GM12878 (cell line): ENCODE measurements at places on chromosomes 1 and 21.

DNA sequence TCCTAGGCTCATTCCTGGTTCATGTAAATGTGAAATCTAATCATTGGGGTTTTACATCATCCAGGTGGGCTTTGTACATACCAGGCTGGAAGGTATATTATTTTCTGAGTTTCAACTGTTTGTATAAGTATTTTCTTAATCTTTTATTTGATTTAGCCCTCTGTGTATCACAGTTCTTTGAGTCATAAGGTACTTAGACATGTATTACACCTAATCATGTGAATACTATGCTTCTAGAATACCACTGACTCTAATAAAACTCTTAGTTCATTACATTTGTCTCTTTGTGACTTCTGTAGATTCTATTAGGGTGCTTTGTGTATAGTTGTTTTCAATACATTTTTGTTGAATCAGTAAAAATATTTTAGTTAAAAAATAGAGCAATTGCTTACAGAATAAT, 92.8 kb downstream of the ZFYVE9 start:
- DNase-seq, result no peak

DNA sequence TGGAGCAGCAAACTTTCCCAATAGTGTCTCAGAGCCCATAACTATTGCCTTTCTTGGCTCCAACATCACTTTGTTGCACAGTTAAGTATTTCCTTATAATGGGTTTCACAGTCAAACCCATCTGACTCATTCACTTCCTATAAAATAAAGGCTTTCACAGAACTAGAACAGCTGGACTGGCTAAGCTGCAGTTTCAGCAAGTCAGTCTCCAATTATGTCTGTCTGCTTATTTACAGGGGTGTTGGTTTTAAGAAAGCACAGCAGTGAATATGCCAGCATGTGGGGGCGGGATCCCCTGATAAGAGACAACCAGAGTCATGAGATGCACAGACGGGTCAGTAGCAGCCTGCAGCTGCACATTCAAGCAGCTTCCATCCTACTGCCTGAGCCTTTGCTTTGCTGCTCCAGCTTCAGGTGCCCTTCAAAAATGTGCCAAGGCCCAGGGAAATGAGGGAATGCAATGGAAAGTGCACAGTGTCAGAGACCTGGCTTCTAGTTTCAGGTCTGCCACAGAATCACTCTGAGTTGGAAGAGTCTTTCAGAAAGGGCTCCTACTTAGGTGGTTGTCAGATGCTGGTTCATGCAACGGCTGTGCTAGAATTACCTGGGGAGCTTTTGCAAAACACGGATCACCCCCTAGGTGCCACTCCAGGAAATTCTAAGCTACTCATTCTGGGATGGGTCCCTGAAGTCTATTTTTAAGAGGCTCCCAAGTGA, 24.8 kb downstream of the RNF19B start:
- DNase-seq, result no peak

DNA sequence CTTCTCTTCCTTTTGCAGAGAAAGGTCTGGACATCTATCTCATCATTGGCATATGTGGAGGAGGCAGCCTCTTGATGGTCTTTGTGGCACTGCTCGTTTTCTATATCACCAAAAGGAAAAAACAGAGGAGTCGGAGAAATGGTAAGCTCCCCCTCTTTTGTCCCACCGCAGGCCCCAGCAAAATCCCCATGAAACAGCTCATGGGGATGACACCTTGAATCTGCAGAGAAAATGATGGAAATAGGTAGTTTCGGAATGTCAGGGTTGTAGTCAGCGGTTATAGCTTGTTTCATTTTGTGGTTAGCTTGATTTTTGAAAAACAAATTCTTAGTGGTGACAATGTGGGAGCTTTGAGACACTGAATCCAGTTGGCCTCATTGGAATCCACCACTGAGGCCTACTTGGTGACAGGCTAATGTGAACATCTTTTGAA, 10.3 kb downstream of the CD2 start:
- DNase-seq, result peak; percentile 37

GRCh38 chr1:11472284-11472683, 6.7 kb upstream of the DISP3 start:
- DNase-seq, result no peak

- no peak for DNase-seq
These were observed 33.2 kb downstream of the OTUD7B start for GRCh38 chr1:149977345-149977744.

DNA sequence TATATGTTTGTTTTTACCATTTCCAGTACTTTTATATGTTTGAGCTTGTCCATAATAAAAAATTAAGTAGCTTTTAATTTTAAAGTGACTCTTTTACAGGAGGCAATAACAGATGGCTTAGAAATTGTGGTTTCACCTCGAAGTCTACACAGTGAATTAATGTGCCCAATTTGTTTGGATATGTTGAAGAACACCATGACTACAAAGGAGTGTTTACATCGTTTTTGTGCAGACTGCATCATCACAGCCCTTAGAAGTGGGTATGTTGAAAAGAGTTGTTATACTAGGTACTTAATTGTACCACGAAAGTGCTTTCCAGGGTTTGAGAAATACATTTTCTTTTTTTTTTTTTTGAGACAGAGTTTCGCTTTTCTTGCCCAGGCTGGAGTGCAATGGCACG, 46.1 kb downstream of the RNF2 start:
- DNase-seq, result no peak

GRCh38 chr1:57982852-57983251, 559.0 kb upstream of the DAB1 start:
- DNase-seq, result no peak

DNA sequence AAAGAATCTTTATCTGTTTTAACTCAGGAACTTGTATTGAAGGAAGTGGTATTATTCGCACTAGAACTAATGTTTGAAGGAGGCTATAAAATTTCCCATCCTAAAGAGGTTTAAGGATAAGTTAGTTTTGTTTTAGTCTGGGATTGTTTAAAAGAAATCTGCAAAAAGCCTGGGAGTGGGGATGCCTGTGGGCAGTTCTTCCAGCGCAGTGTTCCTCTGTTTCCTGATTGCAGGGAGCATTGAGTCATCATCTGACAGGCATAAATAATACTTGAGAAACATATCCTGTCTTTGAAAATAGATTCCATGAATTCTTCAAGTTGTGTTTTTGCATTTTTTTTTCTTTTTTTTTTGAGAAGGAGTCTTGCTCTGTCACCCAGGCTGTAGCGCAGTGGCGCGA, 350.8 kb upstream of the PTBP2 start:
- DNase-seq, result no peak

GRCh38 chr1:91821126-91821868, 64.7 kb downstream of the TGFBR3 start:
- no peak for DNase-seq

- DNase-seq, result no peak
These were observed 13.0 kb downstream of the BATF3 start for GRCh38 chr1:212686591-212686990.

DNA sequence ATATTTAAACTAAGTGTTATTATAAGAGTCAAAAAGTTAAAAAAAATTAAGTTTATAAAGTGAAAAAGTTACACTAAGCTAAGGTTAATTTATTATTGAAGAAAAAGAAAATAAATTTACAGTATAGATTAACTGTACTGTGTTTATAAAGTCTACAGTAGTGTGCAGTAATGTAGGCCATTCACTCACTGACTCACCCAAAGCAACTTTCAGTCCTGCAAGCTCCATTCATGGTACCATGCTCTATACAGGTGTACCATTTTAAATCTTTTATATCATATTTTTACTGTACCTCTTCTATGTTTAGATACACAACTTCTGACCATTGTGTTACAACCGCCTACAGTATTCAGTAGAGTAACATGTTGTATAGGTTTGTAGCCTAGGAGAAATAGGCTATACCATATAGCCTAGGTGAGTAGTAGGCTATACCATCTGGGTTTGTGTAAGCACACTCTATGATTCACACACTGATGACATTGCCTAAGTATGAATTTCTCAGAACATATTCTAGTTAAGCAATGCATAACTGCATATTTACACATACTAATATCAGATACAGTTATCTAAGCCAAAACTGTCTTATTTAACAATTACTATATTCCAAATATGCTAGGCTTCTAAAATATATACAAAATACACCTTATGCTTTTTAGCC, 80.6 kb upstream of the GFI1 start:
- no peak for DNase-seq

- DNase-seq, result no peak
These were observed 16.0 kb downstream of the MORN1 start for GRCh38 chr1:2375246-2375922.

DNA sequence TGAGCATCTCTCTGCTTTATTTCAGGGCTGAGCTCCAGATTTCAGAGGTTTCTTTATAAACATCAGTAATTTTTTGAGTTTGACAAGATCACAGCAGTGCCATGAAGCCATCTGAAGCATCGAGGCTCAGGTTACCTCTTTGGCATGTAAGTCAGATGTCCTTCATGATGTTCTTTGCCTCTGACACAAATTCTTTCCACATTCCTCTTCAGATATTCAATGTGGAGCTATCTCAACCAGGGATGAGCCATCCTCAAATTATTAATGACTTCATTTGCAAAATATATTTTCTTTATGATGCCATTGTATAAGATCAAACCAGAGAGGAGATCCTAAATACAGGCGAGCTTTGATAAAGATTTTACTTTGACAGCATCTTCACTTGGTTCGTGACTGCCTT, 256.7 kb downstream of the COL11A1 start:
- no peak for DNase-seq

DNA sequence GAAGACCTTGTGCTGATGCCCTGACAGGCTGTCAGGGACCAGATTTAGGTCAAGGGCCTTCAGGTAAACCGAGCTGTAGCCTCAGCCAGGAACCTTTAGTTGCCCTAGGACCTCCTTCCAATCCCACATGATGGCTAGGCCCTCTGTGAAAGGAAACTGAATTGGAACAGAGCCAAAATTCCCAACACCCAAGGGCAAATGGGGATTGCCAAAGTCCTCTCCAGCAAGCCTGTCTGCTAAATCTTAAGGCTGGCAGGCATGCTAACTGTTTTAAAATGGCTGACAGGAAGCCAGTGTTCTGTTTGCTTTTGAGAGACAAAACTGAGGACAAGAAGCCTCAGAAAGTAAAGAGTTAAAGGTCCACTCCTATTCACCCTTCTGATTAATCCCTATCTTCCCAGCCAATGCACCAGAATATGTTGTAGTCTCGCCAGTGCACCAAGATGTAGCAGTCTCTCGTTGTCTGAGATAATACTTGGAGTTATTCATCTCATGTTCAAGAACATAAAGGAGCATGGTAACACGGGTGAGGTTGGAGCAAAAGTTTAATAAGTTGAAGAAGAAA, 35.1 kb downstream of the MSTO1 start:
- no peak for DNase-seq

DNA sequence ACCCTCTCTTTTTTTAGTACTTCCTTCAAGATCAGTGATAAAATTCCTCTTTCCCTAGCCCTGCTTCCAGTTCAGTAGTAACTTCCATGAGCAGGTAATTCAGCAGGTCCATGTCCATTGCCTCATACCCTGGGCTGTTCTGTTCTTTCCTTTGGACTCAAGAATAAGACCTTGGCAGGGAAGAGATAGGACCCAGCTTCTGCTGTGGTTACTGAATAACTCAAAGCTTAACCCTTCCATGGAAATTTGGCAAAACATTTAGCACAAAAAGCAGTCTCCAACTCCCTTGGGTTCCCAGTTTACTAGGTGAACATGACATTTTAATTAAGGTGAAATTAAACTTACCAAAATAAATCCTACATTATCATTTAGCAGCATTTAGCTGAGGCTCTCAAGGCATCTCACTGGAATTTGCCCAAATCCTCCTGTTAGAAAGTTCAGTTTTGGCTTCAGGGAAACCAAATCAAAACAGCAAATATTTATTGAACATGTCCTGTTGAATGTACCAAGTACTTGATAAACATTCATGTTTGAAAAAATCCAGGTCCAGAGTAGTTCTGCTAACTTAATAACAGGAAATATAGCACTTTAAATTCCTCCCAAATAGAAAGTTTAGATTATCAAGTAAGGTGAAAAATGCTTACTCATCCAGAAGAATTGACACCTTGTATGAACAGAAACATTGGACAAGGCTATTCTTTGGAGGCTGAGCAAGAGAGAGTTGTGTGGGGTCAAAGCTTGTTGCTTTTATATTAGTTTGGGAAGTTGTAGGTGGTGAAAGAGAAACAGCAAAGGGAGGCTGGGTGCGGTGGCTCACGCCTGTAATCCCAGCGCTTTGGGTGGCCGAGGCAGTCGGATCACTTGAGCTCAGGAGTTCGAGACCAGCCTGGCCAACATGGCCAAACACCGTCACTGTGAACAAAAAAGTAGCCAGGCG, 8.4 kb upstream of the SERPINC1 start:
- no peak for DNase-seq

DNA sequence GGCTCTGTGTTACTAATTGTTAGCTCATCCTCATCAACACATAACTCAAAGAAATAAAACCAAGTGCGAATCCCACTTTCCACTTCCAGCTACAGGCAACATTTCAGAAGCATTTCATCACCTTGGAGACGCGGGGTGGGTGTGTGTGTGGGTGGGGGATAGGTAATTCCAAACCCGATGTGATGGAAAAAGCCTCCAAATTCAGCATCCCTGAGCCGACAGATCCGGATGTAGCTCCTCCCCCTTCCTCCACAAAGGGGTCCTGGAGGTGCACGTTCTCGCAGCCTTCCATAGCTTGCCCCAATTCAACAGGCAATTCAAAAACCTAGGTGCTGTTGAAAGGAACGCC, 486 bp downstream of the HSPA13 start:
- no peak for DNase-seq

DNA sequence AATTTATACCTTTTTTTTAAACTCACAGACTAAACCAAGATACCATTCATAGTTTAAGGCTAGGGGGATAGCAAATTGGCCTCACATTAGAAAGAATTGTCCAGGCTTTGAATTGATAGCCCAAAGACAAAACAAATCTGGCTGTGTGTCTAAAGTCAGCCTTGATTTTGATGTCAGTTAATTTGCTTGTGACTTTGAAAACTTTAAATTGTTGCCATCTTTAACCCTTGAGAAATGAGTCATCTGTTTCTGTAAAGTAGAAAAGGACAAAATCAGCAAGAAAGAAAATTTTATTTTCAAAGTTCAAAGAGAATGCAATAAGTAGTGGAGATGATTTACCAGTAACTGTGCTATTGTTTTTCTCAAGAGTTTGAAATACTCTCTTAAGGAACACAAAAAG, 184.5 kb downstream of the RGS7 start:
- no peak for DNase-seq

- no peak for DNase-seq
These were observed 148.0 kb upstream of the LMO4 start for GRCh38 chr1:87180682-87181081.
